ENCODE measurements at places on chromosomes 7 and 10.

DNA sequence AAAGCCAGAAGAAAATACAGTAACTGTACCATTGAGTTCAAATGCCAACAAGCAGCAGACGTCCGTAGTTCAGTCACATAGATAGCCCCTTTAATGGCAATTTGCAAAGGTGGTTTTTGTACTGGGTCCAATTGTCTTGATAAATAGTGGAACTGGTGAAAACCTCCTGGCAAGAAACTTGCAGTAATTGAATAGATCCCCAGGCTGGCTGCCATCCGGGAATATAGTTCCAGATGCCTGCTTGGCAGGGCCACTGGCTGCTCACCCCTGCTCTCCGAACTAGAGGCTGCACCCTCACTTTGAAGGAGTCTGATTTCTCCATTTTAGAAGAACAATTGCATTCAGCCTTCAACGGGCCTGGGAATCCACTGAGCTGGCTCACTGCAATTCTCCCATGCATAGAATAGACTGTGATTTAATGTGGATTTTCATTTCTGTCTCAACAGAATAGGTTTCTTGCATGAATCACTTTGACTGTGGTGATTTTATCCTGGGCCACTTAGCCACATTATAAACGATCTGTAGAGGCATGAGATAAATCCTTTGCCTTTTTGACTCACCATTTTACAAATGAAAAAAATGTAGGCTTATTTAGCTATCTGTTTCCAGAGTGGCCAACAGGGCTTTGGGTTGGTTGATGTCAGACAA, 35.9 kb upstream of the ELMO1 start:
- no peaks in the 10 kb centered on the region for H3K36me3 ChIP-seq
- no peak overlapping the region for H3K4me3 ChIP-seq
- H3K27ac ChIP-seq = no peak overlapping the region

DNA sequence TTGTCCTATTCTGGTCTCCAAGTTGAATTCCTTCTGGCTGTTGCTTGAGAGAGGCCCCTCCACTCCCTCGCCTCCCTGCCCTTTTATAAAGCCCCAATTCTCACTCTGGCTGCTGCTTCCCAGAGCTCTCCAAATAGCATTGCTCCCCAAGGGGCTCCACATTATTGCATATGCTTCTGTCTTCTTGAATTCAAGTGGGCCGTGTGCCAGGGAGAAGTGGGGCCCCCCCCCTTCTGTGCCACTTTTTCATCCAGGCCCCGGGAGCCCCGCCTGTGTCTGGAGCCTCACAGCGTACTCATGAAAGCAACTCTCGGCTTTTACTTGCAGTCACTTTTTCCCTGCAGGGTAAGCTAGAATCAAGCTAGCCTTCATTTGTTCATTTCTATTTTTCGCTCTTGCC, 265.1 kb downstream of the CCSER2 start:
- no peaks in the 10 kb centered on the region for H3K36me3 ChIP-seq
- DNase-seq = no peak
- no peak overlapping the region for H3K4me3 ChIP-seq
- H3K27me3 ChIP-seq = no peaks in the 10 kb centered on the region

- no peak overlapping the region for H3K4me3 ChIP-seq
- H3K36me3 ChIP-seq = no peaks in the 10 kb centered on the region
- DNase-seq = no peak
- H3K27ac ChIP-seq = no peak overlapping the region
- peaks cover 13% of the 10 kb centered on the region for H3K27me3 ChIP-seq
These were observed 6.8 kb downstream of the CYP26A1 start for GRCh38 chr10:93080350-93081046.

DNA sequence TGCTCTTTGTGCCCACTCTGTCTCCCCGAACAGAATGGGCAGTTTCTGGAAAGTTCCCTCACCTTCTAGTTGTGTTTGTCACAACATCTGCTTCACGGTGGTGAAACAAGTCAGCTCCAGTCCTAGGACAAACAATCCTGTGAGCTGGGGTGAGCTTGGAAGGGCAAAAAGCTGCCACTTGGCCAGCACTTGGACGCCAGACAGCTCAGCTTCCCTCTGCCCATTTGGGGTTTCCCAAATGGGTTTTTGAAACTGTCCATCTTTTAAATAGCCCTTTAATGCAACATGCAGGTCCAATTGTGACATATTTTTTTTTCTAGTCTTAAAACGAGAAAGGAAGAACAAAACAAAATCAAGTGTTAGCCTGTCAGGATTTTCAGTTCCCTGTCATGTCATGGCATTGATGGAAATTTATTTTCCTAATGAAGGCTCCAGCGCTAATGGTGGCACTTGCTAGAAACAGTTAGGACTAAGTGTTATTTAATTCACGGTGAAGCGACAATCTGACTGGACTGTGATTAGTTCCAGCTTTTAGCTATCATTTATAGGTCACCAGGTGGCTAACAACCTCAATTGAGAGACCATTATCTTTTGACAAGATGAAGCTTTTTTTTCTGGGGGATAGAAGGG, 181.7 kb downstream of the MYOF start:
- H3K4me3 ChIP-seq = no peak overlapping the region
- no peak overlapping the region for H3K27ac ChIP-seq
- peaks cover 1% of the 10 kb centered on the region for H3K4me1 ChIP-seq
- no peaks in the 10 kb centered on the region for H3K36me3 ChIP-seq

DNA sequence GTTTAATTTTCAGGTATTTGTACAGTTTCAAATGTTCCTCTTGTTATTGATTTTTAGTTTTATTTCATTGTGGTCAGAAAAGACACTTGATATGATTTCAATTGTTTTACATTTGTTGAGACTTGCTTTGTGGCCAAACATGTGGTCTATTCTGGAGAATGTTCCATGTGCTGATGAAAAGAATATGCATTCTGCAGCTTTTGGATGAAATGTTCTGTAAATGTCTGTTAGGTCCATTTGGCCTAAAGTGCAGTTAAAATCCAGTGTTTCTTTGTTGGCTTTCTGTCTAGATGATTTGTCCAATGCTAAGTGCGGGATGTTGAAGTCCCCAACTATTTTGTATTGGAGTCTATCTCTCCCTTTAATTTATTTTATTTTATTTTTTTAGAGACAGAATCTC, 70.5 kb downstream of the ZNF503 start:
- DNase-seq = no peak
- H3K36me3 ChIP-seq = no peaks in the 10 kb centered on the region
- H3K27ac ChIP-seq = no peak overlapping the region
- H3K27me3 ChIP-seq = no peaks in the 10 kb centered on the region

GRCh38 chr10:132796846-132797245, 10.9 kb upstream of the NKX6-2 start:
- H3K4me1 ChIP-seq = no peaks in the 10 kb centered on the region
- H3K36me3 ChIP-seq = no peaks in the 10 kb centered on the region
- no peak overlapping the region for H3K27ac ChIP-seq

DNA sequence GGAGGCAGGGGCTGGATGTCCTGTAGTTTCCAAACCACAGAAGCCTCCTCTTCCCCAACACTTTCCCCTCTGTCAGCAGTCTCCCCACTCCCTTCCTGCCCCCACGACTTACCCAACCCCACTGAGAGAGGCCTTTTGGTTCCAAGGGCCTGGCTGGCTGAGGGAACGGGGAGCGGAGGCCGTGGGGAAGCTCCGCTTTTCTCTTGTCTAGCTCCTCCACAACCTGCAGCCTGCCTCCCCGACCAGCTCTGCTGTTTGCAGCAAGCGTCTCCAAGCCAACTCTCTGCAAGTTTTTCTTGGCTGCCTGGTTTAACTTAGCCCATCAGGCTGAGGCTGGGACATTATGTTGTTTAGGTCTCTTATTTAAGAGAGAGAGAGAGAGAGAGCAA, 126.8 kb downstream of the NEURL1 start:
- no peak overlapping the region for H3K4me3 ChIP-seq
- H3K27me3 ChIP-seq = no peaks in the 10 kb centered on the region
- peaks cover 2% of the 10 kb centered on the region for H3K4me1 ChIP-seq
- no peak for DNase-seq

DNA sequence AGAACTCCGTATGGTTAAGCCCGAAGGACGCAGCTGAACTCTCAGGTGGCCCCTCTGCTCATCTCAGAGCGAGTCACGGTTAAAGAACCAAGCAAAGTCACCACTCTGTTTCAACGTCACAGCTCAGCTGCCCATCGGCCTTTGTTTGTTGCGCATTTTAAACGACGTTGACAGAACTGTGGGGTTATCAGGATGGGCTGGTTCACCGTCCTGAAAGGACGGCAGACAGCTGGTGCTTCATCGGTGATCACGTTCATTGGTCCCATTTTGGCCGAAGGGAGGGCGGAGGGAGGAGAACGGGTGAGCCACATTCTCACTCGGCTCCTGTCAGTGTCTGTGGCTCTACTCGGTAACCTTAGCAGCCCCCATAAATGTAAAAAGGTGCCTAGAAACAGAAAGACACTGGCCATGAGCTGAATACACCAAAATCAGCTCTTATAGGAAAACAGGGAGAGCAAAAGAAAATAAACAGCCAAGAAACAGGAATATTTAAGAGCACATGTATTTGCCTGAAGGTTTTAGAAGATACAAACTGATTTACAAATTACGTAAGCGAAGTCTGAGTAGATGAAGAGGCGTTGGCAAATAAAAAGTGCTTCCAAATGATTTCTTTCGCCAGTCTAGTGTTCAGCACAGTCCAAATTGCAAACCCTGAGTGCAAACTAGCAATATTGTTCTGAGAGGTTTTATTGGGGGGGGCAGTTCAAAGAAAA, 8.4 kb downstream of the PRKAG2 start:
- H3K27ac ChIP-seq = no peak overlapping the region
- no peaks in the 10 kb centered on the region for H3K27me3 ChIP-seq
- H3K4me3 ChIP-seq = no peak overlapping the region
- H3K36me3 ChIP-seq = no peaks in the 10 kb centered on the region

DNA sequence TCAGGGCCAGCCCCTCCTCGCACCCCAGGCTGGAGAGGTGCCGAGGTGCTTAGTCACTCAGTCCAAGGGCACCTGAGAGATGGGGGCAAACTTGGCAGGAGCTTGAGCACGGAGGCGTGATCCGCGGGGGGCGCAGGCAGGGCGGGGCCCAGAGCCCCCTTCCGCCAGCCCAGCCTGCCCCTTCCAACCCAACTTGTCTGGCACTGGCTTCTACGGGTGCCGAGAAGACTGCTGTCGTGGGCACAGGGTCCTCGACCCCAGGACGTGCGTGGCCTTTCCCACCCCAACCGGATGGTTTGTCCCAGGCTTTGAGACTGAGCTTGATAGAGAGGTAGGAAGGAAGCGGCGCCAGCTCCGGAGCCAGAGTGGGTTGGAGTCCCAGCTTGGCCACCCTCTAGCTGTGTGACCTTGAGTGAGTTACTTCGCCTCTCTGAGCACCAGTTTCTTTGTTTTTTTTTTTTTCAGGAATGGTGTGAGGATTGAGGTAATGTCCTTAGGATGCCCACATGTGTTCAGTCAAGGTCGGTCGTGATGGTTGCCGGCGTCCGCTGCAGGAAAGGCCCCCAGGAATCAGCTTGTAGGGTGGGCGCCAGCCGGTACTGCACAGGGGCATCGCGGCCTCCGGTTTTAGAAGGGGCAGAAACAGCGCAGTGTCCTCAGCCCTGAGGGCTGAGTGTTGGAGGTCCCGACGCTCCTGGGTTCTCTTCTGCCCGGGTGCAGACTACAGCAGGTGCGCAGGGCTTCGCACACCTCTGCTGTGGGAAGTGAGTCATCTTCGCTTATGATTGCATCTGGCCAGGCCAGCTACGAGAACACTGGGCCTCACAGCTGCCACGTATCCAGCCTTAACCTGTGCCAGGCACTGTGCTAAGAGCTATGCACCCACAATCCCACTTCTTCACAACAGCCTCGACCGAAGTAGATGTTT, 28.6 kb upstream of the VAX1 start:
- no peaks in the 10 kb centered on the region for H3K36me3 ChIP-seq
- no peak overlapping the region for H3K4me3 ChIP-seq

GRCh38 chr10:95509251-95509650, 51.9 kb downstream of the SORBS1 start:
- no peak overlapping the region for H3K27ac ChIP-seq
- no peak overlapping the region for H3K4me3 ChIP-seq
- H3K4me1 ChIP-seq = peaks cover 10% of the 10 kb centered on the region
- no peaks in the 10 kb centered on the region for H3K27me3 ChIP-seq
- no peaks in the 10 kb centered on the region for H3K36me3 ChIP-seq

- DNase-seq = no peak
- H3K4me1 ChIP-seq = no peaks in the 10 kb centered on the region
- no peaks in the 10 kb centered on the region for H3K27me3 ChIP-seq
These were observed 211.1 kb upstream of the LRRTM3 start for GRCh38 chr10:66714741-66715140.

DNA sequence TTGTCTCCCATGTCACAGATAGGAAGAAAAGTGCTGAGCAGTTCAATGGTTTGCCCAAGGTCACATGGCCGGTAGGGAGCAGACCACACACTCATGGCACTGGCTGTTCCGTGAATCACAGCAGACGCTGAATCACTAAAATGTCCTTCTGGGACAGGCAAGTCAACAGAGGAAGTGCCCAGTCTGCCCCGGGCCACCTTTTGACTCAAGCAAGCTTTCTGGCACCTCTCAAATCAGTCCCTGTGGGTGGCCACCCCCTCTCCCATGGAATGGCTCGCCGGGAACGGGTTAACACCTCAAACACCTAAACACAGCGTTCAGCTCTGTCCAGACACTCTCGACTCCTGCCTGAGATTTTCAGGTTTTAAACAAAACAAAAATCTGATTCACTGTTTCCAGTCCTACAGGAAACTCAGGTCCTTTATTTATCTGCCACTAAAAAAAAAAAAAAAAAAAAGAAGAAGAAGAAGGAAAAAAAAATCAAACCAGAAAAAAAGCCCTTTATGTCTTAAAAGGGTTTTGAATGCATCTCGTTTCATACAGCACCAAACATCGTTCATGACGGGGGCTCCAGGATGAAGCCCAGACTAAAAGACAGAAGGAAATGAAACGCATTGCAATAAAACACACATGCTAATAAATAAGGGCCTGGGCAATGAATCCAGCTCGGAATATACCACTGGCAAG, 15.5 kb downstream of the CARD11 start:
- no peak overlapping the region for H3K4me3 ChIP-seq
- H3K4me1 ChIP-seq = no peaks in the 10 kb centered on the region

- peaks cover 2% of the 10 kb centered on the region for H3K4me1 ChIP-seq
- no peaks in the 10 kb centered on the region for H3K36me3 ChIP-seq
- H3K4me3 ChIP-seq = no peak overlapping the region
- H3K27me3 ChIP-seq = no peaks in the 10 kb centered on the region
- H3K27ac ChIP-seq = no peak overlapping the region
These were observed 8.7 kb downstream of the VIPR2 start for GRCh38 chr7:159136013-159136412.

GRCh38 chr7:14937581-14937980, 35.0 kb upstream of the DGKB start:
- no peak for DNase-seq
- H3K4me1 ChIP-seq = no peaks in the 10 kb centered on the region
- no peak overlapping the region for H3K4me3 ChIP-seq
- H3K36me3 ChIP-seq = no peaks in the 10 kb centered on the region
- H3K27me3 ChIP-seq = no peaks in the 10 kb centered on the region

DNA sequence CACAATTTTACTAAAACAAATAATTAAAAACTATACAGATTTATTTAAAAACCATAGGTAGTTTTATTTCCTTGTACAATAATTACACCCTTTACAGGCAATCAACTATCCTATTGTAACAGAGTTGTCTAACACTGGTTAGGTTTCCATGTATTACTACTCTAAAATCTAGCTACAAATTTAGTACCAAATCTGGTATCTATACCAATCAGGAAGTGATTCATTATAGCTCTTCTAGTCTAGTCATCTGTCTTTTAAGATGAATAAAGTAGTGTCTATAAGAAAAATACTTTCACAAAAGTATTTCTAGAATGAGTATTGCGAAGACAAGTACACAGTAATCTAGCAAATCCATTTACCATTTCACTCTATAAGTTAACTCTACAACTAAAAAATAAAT, 16.9 kb downstream of the ZNF800 start:
- H3K27me3 ChIP-seq = no peaks in the 10 kb centered on the region
- no peak overlapping the region for H3K4me3 ChIP-seq
- H3K4me1 ChIP-seq = no peaks in the 10 kb centered on the region
- DNase-seq = no peak
- H3K36me3 ChIP-seq = no peaks in the 10 kb centered on the region

All from iPS DF 6.9 (cell line).